ENCODE measurements at places on chromosomes 7 and 10. TPM values are rescaled to one million over a fixed set of nuclear protein-coding genes. Genes with fewer than 3 reads are reported as not detected.

Gene GPR15LG
- not detected for total RNA-seq

DNA sequence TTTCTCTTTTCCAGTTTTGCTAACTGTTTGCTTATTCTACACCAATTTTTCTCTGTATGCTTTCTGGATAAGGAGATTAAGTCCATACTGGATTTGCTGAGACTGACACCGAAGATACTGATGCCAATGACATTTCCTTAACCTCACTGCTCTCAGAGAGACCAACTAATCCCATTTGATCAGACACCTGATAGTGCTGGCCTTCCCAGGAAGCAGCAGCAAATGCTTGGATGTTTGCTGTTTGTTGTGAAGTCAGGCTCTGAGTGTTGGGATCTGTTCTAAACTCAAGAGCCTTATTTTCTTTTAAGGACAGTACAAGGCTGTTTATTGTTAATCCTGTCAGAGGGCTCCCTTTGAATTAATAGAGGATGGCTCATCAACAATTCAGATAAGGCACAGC, 143.3 kb downstream of the ANK3 start:
- H3K4me3 ChIP-seq: no peak overlapping the region
- H3K36me3 ChIP-seq: no peaks in the 10 kb centered on the region
- H3K4me1 ChIP-seq: no peaks in the 10 kb centered on the region
- DNase-seq: no peak
- H3K27ac ChIP-seq: no peak overlapping the region
- no peaks in the 10 kb centered on the region for H3K27me3 ChIP-seq

GRCh38 chr7:26081638-26082037, 70.4 kb upstream of the NFE2L3 start:
- no peaks in the 10 kb centered on the region for H3K36me3 ChIP-seq
- no peak overlapping the region for H3K27ac ChIP-seq
- DNase-seq: no peak
- H3K4me3 ChIP-seq: no peak overlapping the region

DNA sequence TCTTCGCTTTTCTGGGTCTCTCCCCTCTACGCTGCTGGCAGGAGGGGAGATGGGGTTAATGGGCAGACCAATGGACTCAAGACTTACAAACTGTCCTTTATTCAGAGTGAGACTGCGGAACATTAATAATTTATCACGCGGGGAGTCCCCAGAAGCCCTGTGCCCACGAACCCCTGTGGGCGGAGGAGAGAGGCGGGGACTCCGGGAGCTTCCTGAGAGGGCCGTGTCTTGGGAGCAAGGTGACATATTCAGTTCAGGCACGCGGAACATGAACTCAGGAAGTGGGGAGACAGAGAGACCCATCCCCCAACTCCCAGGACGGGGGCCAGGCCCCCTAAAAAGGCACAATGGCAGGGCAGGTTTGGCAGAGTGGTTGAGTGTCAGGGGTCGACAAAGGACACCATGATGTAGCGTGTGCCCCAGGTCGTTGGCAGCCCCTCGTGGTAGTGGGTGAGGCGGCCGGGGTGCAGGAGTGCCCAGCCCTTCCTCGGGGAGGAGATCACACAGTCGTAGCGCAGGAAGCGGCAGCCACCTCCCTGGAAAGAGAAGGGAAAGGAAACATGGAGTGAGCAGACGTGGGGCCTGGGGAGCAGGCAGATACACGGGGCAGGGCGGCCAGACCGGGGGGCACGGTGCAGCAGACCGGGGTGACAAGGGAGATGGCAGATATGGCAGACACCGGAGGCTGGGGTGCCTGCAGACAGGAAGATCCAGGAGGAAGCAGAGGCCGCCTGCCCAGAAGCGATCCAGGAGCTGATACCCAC, 5.2 kb upstream of the MOGAT3 start:
- no peak overlapping the region for H3K27ac ChIP-seq
- peaks cover 5% of the 10 kb centered on the region for H3K4me1 ChIP-seq
- peaks cover 9% of the 10 kb centered on the region for H3K27me3 ChIP-seq
- no peak overlapping the region for H3K4me3 ChIP-seq

- H3K27ac ChIP-seq: no peak overlapping the region
- no peak for DNase-seq
- H3K4me1 ChIP-seq: no peaks in the 10 kb centered on the region
- no peak overlapping the region for H3K4me3 ChIP-seq
- H3K36me3 ChIP-seq: no peaks in the 10 kb centered on the region
These were observed 26.0 kb downstream of the PPP1R9A start for GRCh38 chr7:94933256-94933990.

- H3K4me1 ChIP-seq: peaks cover 6% of the 10 kb centered on the region
- H3K36me3 ChIP-seq: no peaks in the 10 kb centered on the region
- no peak for DNase-seq
- H3K27ac ChIP-seq: no peak overlapping the region
- H3K4me3 ChIP-seq: no peak overlapping the region
These were observed 152.6 kb downstream of the CAMK1D start for GRCh38 chr10:12501841-12502525.

GRCh38 chr10:121509112-121509511, 89.1 kb downstream of the FGFR2 start:
- no peaks in the 10 kb centered on the region for H3K27me3 ChIP-seq
- H3K4me3 ChIP-seq: no peak overlapping the region
- no peaks in the 10 kb centered on the region for H3K36me3 ChIP-seq
- no peaks in the 10 kb centered on the region for H3K4me1 ChIP-seq
